ENCODE measurements at places on chromosomes 12 and 14.

GRCh38 chr12:57164454-57164853 is 17.0 kb upstream of the LRP1-AS start:
- no peak for DNase-seq

- DNase-seq = no peak
Observed at GRCh38 chr12:121345151-121345815, 6.9 kb downstream of the ANAPC5 start.

DNA sequence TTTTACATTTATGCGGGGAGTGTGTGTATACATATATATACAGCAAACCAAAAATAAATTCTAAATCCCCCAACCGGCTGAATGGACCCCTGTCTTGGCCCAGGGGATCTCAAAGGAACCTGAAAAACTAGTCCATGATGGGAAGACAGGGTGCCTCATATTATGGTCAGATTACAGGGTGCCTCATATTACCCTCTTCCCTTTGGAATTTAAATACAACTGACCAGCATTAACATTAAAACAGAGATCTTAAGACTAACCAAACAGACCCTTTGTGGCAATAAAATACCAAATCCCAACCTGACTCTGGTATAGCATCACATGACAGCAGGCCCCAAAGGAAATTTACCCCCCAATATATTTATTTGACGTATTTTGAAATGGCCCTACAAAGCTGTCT is 17.0 kb downstream of the GSTZ1 start:
- no peak for DNase-seq

DNA sequence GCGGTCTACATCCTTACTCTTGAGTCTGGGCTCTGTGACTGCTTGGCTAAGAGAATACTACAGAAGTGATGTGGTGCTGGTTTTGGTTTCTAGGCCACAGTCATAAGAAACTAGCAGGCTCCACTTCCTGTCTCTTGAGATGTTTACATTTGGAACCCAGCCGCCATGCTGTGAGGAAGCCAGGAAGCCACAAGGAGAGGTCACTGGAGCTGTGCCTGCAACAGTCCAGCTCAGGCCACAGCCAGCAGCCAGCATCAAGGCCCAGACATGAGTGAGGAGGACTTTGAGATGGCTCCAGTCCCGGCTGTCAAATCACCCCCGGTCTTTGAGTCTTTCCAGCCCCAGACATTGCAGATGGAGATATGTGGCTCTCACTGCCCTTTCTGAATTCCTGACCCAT is 12.9 kb upstream of the FAM181A start:
- no peak for DNase-seq

- no peak for DNase-seq
Observed at GRCh38 chr12:128829861-128830504, 6.2 kb upstream of the SLC15A4 start.

DNA sequence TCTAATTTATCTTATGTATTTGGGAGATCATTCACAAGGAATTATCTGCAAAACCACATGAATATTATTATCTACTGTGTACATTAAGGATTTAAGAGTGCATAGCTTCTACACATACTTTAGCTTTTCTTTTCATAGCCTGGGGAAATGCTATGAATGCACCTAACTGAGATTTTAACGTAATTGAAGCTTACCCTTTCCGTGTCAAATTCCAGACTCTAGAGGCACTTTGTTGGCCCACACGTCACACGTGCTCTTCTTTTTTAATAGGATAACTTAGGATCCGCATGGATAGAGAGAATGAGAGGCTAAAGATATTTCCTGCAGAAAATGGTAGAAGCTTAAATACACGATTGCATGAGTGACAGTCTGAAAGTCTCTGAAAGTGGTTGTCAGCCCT is 481.1 kb downstream of the PCNX1 start:
- DNase-seq = no peak

DNA sequence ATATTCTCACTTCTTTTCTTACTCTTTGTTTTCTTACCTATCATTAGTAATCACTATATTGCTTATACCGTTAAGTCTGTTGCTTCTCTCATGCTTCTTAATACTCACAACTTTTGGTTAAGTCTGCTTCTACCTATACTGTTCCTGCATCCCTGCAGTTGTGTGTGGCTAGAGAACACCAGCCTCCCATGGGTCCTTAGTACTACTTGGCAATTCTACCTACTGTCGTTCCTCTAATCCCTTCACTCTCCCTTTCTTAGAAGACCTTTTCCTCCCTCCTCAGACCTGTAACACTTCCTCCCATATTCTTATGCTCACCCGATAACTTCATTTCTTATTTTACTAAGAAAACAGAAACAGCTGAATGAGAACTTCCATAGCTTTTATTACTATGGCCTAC is 29.3 kb downstream of the CNOT2 start:
- DNase-seq = no peak

- peak; percentile 56 for DNase-seq
Observed at GRCh38 chr12:7907009-7907408, 29.0 kb downstream of the SLC2A3 start.

DNA sequence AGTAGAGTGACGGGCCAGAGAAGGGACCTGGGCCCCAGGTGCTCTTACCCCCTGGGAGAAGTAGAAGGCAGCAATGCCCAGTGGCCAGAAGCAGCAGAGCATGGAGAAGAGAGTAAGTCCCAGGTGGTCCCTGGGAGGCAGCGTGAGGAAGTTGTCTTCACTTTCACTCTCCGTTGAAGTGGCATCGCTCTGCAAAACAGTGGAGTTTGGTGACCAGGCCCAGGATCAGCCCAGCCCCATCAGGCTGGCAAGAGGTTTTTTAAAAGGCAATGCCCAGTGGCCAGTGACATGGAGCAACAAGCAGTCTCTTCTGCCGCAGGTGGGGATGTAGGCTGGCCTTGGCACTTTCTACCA is 18.2 kb downstream of the SYNDIG1L start:
- no peak for DNase-seq

DNA sequence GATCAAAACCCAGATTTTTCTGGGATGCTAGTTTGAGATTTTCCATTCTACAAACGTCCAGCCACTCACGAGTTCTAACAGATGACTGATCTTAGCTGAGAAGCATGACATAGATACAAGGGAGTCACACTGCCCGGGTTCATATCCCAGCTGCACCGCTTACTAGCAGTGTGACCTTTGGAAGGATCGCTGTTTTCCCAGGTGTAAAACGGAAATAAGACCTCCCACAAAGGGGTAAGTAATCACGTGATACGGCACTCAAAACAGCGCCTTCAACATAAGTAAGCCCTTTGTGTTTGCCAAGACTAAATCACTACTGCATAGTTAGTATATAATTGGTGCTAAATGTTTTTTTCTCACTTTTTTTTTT is 624 bp upstream of the PWP1 start:
- peak; percentile 86 for DNase-seq

DNA sequence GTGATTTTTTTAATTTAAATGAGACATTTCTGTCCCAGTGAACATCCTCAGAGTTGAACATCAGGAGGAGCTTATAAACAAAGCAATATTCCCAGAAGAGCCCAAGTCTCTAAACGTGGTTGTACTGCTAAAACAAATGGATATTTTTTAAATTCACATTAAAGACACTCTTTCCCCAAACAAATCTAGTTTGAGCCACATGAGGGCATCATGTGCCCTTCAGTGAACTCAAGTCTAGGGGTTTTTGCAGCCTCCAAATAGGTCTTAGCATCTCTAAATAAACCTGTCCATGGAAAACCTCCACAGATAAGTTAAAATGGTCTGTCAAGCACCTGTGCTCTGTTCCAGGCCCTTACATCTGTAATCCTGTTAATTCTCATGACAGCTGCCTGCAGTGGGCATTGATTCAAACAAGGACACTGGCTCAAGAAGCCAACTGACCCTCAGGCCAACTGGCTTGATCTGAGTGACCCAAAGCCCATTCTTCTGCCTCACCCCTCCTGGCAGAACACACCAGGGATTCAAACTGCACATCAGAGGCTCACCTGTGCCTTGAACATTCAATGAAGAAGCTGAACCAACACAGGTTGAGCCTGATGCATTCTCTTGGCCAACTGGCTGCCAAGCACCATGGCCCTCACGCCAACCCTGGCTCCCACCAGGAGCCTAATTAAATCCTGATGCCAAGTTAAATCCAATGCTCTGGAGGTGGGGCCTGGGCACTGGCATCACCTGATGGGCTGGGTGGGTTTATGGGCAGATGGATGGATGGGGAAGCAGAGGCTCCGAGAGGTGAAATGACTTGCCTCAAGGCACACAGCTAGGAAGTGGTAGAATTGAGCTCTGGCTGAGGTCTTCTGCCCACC is 8.6 kb downstream of the ISCU start:
- DNase-seq = peak; percentile 49

DNA sequence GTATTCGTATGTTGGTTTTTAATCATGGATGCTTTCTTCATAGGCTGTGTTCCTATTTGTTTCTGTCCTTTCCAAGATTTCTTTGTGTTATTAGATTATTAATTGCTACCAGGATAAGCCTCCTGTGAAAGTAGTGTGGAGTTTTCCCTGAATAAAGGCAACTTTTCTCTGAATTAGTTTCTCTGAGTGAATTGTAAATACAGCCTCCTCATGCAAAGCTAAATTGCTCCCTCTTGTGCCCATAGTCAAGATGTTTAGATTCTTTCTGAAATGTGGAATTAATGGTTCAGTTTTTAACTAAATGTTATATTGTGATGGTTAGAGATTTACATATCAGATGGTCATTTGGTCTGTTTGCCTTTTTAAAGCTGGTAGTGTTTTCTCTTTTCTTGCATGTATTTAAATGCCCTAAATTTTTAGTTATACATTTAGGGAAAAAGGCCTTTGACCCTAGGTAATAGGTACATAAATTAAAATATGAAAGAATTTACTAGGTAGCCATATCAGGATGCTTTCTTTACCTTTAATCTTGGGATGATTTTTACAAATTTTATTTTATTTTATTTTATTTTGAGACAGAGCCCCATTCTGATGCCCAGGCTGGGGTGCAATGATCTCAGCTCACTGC is 8.9 kb downstream of the APAF1 start:
- DNase-seq = peak; percentile 65

DNA sequence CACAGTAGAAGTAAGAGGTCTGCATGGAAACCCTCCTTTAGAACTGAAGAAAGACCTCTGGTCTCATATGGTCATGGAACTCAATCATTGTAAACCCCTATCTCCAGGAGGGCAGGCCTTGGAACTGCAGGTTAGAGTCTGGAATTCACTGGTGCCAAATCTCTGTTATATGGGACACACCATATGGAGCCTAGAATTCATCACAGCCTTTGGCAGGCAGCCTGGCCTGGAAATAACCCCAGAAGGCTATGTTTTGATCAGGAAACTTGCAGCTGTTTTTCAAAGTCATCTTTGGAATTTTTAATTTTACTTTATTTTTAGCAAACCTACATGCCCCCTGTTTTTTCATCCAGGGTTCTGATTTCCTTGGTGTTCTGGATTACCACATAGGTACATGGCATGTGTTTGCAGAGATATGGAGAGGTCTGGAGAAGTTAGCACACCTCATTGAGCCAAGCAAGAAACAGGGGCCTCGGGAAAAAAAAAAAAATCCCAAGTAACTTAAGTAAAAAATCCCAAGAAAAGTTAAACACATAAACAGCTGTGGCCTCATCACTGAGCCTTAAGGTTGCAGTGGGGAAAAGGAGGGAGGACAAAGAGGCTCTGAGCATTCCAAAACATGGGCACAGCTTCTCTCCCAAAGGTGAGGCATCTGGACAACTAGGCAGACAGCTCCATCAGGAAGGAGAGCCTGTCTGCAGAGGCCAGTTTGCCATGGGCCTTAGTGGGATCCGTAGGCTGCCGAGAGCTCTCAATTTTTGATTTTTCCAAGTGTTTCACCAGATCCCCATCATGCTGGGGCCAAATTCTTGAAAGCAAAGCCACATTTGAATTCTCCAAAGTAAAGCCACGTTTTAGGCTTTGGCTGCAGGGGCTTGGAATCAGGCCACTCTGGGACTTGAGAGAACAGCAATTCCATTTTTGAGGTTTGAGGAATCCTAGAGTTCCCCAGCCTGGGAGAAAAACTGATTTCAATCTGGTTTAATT is 339.6 kb upstream of the TBX3 start:
- no peak for DNase-seq

GRCh38 chr12:39386335-39386734 is 56.6 kb downstream of the KIF21A start:
- DNase-seq = no peak

- peak; percentile 77 for DNase-seq
Observed at GRCh38 chr12:53514628-53515290, 7.5 kb upstream of the NPFF start.

- DNase-seq = no peak
Observed at GRCh38 chr12:9662488-9662887, 7.0 kb upstream of the CLEC2D start.

GRCh38 chr14:63078569-63078968 is 33.3 kb upstream of the KCNH5 start:
- no peak for DNase-seq

- DNase-seq = no peak
Observed at GRCh38 chr12:102958830-102959176, 1.3 kb downstream of the ASCL1 start.

GRCh38 chr14:61628016-61628725 is 67.1 kb upstream of the HIF1A start:
- no peak for DNase-seq

DNA sequence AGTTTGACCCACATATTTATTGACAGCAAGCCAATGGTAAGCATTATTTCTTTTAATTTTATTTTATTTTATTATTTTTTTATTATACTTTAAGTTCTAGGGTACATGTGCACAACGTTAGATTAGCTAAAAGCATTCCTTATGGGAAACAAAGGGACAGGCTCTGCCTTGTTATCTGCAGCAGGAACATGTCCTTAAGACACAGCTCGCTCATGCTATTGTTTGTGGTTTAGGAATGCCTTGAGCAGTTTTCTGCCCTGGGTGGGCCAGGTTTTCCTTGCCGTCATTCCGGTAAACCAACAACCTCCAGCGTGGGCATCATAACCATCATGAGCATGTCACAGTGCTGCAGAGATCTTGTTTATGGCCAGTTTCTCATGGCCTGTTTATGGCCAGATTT is 370.2 kb downstream of the TMEM117 start:
- no peak for DNase-seq

GRCh38 chr12:20212658-20213555 is 155.4 kb upstream of the PDE3A start:
- no peak for DNase-seq

DNA sequence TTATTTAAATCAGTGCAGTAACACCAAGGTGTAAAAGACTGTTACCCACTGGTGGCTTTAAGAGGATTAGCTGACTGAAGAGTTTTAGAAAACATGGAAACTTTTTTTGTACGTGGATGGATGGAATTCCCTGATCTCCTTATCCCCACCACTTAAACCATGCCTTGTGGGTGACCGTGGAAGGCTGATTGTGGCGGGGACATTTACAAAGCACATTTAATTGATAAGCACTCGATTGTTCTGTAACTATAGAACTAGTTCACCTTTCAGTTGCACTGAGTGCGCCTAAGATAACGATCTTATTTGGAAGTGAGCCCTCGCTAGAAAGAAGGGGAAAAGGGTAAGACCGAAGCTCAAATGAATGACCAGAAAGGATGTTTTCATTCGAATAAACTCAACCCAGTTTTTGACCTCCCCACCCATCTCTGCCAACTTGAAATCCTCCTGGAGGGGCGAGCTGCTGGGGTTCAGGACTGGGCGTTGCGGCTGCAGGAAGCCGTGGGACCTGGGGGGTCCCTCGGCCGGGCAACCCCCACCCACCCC is 688 bp upstream of the RASSF3 start:
- DNase-seq = peak; percentile 13

All from NCI-H2171 treated with DMSO at 0.1 percent for 48 hours (cell line).